Bronchial epithelial cell (primary cell): ENCODE measurements at places on chromosomes 12 and 14.

DNA sequence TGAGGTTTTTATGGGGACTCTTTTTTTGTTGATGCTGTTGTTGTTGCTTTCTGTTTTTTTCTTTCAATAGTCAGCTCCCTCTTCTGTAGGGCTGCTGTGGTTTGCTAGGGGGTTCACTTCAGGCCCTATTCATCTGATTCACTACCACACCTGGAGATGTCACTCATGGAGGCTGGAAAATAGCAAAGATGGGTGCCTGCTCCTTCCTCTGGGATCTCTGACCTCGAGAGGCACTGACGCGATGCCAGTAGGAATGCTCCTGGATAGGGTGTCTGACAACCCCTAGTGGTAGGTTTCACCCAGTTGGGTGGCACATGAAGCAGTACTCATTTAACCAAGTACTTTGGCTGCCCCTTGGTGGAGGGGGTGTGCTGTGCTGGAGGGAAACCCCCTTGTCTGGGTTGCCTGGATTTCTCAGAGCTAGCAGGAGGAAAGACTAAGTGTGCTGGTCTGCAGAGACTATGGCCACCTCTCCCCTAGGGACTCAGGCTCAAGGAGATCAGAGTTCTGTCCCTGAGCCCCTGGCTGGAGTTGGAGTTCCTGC lies 745.5 kb downstream of the TMTC2 start:
- no peak for DNase-seq

- no peak for DNase-seq
These were observed 1.5 kb upstream of the MRPL42 start for GRCh38 chr12:93465841-93466240.

- peak; percentile 41 for DNase-seq
These were observed 233.6 kb downstream of the BCL11B start for GRCh38 chr14:99038431-99038820.

DNA sequence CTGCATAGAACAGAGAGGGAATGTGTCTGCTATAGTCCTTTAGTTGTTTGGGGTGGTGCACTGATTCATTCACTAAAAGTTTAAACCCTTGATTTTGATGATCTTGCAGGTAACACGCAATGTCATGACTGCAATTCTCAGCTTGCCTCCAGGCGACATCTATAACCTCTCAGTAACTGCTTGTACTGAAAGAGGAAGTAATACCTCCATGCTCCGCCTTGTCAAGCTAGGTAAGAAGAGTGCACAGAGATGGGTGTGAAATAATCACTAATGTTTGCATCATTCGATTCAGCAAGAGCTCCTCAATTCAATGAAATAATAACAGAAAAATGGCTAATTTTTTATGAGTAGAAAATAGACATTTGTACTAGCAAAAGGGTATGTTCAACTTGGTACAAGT lies 203.7 kb downstream of the PTPRO start:
- peak; percentile 70 for DNase-seq

- no peak for DNase-seq
These were observed 1.2 kb downstream of the TMEM120B start for GRCh38 chr12:121713793-121714192.

DNA sequence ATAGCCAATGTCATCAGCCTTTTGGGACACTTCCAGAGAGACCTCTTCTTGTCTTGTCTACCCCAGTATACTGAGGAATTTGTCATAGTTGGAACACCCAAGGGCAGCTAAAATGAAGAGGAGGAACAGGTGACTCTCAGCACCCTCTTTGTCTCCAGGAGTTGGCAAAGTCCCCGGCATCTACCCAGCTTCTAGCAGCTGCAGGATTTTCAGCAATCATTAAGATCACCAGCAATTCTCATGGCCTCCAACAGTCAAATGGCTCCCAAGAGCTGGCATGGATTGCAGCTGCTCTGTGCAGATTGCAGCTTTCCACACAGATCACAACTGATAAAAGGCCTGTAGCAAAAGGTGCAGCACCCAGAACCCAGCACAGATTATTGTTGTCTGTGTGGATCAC lies 32.9 kb downstream of the RERGL start:
- no peak for DNase-seq

GRCh38 chr12:114926341-114926740 lies 242.4 kb upstream of the TBX3 start:
- no peak for DNase-seq

- DNase-seq = no peak
These were observed at the start of gene SYNE3 for GRCh38 chr14:95516554-95517181. SYNE3 (minus strand) TSS chr14:95516650; CDS start chr14:95475821, 40,829 bp downstream.

- DNase-seq = peak; percentile 54
These were observed 62.1 kb upstream of the TRIM9 start for GRCh38 chr14:51157012-51157411.

- no peak for DNase-seq
These were observed 351.0 kb upstream of the FKBP4 start for GRCh38 chr12:2443776-2444175.

DNA sequence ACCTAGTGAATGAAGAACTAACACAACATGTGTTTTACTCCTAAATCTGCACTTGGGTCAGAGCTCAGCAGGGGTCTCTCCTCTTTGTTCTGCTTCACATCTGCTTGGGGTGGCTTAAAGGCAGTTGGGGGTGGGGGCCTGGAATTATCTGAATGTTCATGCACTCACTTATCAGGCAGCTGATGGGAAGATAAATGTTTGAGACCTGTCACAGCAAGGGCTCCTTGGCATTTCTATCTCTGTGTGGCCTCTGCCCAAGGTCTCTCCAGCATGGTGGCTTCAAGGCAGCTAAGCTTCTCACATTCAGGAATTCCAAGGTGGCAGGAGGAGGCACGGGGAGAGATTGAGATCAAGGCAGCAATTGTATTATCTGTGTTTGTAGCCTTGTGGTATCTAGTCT lies 6.4 kb upstream of the HMGA2 start:
- DNase-seq = no peak

GRCh38 chr14:93686268-93686667 lies 102.0 kb downstream of the PRIMA1 start:
- peak; percentile 49 for DNase-seq

DNA sequence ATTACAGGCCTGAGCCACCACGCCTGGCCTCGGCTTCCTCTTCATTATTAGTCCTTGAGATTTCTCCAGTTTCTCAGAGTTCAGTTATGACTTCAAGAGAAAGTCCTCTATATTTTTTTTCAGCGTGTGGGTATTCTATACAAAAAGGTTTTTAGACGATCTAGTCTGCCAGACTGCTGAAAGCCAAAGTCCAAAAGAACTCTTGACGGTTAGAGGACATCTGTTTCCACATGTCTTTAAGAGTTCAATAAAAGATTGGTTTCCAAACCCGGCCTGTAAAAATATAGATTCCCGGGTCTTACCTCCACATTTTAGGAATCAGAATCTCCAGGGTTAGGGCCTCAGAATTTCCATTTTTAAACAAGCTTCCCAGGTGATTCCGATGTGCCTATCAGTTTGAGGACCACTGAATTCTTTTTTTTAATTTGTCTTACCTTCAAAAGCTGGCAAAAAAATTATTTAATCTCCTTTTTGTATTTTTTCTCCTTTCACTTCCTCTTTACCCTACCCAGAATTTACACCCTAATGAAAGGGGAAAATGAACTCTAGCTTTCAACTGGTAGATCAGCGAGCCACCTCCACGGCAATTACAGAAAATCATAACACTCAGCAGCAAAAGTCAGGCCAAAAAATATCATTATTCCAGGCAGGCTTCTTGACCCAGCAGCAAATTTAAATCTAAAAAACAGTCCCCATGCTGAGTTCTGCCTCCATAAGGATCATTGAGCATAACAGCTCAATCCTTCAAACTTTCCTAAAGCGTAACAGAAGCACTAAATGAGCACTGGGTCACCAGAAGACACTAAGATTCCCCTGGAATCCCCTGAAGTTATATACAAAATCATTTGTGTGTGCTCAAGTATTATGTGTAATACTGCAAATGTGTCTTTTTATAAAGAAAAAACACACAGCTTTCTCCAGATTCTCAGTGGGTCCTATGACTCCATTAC lies 8.7 kb downstream of the NT5DC3 start:
- no peak for DNase-seq

- no peak for DNase-seq
These were observed 26.4 kb downstream of the MOK start for GRCh38 chr14:102278631-102278935.

DNA sequence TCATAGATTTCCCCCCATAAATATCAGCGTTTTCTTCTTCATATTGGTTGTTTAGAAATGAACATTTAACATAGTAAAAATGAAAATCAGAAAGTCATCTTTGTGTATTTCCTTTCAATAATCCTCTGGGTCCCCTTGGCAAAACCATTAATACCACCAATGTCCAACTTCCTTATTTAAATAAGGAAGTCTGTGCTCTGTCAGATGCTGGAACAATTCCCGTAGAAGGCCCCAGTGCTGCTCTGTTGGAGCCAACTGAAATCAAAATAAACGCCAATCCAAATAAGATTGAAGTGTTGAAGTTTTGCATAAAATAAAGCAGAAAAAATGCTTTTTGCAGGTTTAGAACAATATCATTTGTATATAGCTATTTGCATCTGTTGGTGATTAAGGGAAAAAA lies 93.1 kb downstream of the PPM1H start:
- DNase-seq = no peak

- no peak for DNase-seq
These were observed 15.1 kb downstream of the GTF2A1 start for GRCh38 chr14:81205639-81206038.

GRCh38 chr12:102507301-102507700 lies 26.9 kb upstream of the IGF1 start:
- DNase-seq = no peak

DNA sequence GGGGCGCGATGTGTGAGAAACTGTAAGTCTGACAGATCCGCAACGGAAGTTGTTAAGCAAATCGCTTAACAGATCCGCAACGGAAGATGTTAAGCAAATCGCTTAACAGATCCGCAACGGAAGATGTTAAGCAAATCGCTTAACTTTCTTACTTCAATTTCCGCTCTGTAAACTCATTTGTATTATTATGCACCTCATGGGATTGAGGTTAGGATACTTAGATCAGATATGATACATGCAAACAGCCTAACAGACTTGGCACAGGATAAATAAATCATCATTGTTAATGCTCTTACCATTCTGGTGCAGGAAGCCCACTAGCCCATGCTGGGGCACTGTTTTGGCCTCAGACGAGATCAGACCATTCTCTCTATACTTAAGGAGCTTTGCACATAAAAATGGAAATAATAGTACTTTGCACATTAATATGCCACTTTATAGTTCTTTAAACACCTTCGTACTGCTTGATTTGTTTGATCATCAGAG lies 399 bp downstream of the NCAPD2 start:
- no peak for DNase-seq

DNA sequence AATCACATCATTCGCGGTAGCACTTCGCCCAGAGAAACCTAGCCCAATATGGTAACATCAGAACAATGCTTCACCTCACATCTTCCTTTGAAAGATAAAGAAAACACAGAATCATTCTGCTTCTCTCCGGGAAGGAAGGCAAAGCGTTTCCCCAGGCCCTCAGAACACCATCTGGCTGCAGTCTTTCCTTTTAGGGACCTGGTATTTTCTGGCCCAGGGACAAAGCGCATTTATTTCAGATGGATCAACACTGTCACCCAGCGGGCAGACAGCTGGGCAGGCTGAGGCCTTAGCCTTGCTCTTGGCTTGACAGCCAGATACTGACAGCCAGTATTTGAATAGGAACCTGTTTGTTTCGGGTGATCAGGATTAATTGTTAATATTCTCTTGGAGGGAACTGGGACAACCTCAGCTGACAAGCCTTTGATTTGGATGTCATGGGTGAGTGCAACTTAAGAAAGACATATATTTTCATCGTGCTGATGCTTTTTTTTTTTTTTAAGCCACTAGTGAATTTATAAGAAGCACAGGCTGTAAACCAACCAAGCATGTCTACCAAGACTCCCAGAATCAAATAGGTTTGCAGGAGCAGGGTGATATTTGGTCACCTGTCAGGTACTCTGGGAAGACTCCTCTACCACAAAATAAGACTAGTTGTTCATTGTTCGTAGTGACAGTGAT lies 118.9 kb downstream of the VEZT start:
- DNase-seq = peak; percentile 69

DNA sequence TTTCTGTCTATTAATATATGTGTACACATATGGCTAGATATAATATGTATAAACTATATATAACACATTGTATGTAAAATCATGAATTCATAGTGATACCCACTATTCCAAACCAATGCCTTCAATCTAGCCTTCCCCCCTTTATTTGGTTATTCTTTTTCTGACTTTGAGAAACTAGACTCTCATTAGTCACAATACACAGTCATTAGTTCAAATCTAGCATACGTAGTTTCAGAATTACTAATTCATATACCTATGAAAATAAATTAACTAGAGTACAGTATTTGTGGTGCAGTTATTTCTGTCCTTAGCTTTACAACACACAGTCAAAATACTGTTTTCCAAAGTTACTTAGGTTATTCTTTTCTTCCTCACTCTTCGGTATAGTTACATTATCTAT lies 268.2 kb downstream of the DPF3 start:
- no peak for DNase-seq

- DNase-seq = no peak
These were observed 80.2 kb upstream of the NUDT4 start for GRCh38 chr12:93297536-93297935.

GRCh38 chr12:126480451-126480850 lies 1415.2 kb downstream of the AACS start:
- DNase-seq = no peak

DNA sequence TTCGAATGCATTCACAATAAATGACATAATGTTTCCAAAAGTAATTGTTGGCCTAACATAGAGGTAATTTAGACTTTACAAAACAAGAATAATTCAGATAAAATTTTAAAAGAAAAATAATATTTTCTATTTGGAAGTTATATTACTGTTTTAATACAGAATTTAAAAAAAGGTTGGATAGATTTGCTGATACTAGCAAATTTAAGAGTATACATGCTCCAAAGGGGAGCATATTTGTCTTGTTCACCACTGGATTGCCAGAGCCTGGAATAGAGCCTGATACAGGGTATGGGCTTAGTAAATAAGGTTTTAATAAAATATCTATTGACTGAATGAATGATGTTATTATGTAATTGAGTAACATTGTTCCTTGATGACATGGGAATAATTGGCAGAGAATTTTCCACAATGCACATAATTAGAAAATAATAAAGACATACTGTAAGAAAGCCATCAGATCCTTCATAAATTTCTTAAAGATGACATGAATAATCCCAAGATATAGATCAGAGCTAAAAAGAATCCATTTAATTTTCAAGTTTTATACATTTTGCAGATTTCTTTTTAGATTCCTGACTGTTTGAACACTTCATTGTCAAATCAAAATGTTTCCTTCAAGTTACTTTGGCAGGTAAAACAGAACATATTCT lies 305.3 kb downstream of the SLC6A15 start:
- no peak for DNase-seq

DNA sequence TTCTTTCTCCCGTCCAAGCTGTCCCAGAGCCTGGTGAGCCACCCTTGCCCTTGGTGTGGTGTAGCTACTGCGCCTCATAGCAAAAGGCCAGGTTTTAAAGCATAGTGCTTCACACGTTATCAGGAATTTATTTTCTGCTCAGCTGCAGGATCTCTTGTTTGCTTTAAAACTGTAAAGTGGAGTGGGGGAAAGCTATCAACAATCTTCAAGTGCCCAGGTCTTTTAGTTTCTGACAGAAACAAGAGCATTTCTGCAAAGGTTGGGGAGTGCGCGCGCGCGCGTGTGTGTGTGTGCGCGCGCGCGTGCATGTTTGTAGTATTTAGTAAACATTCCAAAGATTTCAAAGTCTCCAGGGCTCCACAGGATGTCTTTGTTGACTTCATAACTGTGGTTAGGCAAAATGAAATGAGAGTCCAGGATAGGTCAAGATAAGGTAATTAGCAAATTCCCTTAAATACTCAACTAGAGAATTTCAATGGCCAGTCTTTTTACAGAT lies 45.5 kb downstream of the EML1 start:
- no peak for DNase-seq

- DNase-seq = no peak
These were observed 350.7 kb downstream of the PRKD1 start for GRCh38 chr14:29576927-29577326.

- DNase-seq = no peak
These were observed 75.5 kb upstream of the OTX2 start for GRCh38 chr14:56885825-56886224.
